ENCODE measurements at places on chromosomes 2 and 18.

DNA sequence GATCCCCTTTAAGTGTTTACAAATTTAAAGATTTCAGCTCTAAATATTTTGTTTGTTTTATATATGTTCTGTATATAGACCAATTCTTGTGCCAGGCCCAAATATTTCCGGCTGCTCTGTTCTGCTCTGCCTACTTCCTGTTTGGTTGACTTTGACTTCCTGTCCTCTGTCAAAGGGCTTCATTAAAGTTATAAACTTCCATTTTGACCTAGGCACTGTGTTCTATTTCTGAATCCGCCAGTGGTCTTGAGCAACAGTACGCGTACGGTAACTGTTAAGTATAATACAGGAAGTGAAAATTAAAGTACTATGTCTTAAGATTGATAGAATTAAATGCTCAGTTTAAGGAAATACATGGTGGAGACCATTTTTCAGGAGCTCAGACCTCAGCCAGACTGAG, 13.5 kb upstream of the REL start:
- DNase-seq, result no peak

- no peak for DNase-seq
Measured at GRCh38 chr2:241151934-241152660, 1.8 kb downstream of the PPP1R7 start.

- DNase-seq, result peak; percentile 42
Measured at GRCh38 chr2:40282428-40282827, 169.5 kb downstream of the SLC8A1 start.

GRCh38 chr2:120341977-120342376, 4.0 kb upstream of the INHBB start:
- DNase-seq, result no peak

All from HS-5 (cell line).